ENCODE measurements at places on chromosomes 6 and 20. TPM values are rescaled to one million over a fixed set of nuclear protein-coding genes. Genes with fewer than 3 reads are reported as not detected.

TRIM15 gene
- total RNA-seq, result not detected

DNA sequence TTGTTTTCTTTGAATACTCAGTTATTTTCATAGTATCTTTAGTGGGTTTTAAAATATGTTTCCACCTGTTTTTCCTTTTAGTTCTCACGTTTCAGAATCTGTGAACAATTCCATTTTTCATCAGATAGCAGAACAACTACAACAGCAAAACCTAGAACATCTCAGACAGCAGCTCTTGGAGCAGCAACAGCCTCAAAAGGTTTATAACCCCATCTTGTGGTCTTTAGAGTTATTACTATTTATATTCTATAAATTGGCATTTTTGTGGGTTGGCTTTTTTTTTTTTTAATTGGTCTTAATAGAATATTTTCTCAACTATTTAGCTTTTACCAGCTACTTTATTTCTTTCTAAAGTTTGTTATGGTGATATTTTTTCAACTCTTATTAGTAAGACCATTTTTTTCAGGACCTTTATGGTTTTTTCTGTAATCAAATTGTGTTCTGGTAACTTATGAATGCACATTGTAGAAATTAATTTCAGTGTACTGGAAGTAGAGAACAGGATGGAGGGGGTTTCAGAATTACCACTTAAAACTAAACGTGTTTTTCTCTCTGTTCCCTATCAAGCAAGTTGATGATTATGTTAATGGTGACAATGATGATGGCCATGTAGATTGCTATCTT is 72.2 kb downstream of the SCAF8 start:
- no peaks in the 10 kb centered on the region for H3K4me1 ChIP-seq
- H3K27ac ChIP-seq, result no peak overlapping the region
- DNase-seq, result no peak
- peaks cover 72% of the 10 kb centered on the region for H3K36me3 ChIP-seq
- no peak overlapping the region for H3K4me3 ChIP-seq
- no peaks in the 10 kb centered on the region for H3K27me3 ChIP-seq

GRCh38 chr6:137167702-137168377 is 5.6 kb downstream of the IL22RA2 start:
- H3K4me1 ChIP-seq, result peaks cover 21% of the 10 kb centered on the region
- H3K27me3 ChIP-seq, result no peaks in the 10 kb centered on the region
- no peak for DNase-seq
- no peak overlapping the region for H3K4me3 ChIP-seq

DNA sequence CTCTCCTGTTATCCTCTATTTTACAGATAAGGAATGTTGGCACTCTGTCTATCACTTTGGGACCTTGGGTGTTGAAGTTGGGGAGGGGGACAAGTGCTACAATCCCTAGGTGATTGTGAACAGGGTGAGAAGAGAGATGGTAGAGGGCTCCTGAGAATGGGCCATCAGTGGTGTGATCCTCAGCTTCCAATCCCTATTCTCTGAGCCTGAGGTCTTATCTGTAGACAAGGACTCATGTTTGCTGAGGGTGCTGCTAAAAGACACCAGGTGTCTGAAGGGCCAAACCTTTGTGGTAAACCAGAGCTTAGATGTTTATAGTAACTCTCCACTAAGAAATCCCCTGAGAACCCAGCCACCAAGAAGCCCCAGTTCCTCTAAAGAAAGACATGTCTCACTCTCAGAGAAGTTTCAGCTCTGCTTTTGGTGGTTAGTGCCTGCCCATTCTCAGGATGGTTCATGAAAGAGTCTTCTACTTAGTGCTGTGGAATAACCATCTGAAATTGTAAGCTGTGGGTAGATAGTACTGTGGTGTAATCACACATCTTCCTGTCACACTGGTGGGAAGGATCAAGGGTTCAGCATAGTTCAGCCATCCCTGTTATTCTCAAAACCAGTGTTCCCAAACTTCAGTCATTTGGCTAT is 58.2 kb upstream of the IL20RA start:
- H3K27ac ChIP-seq, result no peak overlapping the region
- H3K36me3 ChIP-seq, result no peaks in the 10 kb centered on the region
- H3K4me3 ChIP-seq, result no peak overlapping the region
- H3K27me3 ChIP-seq, result no peaks in the 10 kb centered on the region

DNA sequence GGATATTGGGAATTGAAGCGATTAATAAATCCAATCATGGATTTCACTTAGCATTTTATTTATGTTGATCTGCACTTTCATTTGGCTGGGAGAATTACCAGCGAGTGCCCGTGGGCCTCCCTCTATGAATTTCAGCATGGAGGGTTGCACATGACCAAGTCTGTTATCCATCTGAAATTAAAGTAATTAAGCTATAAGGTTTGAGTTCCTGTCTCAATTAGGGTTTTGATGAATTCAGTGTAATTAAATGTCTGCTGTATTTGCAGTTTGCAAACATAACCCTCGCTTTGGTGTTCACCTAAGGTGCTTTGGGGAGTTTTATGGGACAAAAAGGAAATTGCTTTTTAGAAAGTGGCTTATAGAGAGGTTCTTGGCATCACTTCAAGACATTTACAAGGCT is 169.8 kb upstream of the RIN2 start:
- no peak for DNase-seq
- peaks cover 2% of the 10 kb centered on the region for H3K27me3 ChIP-seq
- H3K4me1 ChIP-seq, result no peaks in the 10 kb centered on the region
- H3K4me3 ChIP-seq, result no peak overlapping the region
- H3K36me3 ChIP-seq, result no peaks in the 10 kb centered on the region

DNA sequence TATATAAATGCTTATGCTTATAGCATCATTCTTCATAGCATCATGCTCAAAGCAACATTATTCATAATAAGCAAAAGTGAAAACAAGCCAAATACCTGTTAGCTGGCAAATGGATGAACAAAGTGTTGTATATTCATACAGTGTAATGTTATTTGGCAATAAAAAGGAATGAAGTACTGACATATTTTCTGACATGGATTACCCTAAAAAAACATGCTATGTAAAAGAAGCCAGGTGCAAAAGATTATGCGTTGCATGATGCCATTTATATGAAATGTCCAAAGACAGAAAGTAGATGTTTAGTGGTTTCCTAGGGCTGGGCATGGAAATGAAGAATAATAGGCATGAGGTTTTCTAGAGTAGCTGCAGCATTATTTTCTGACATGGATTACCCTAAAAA is 77.1 kb downstream of the GFRA4 start:
- DNase-seq, result no peak
- no peaks in the 10 kb centered on the region for H3K4me1 ChIP-seq
- H3K27ac ChIP-seq, result no peak overlapping the region
- H3K36me3 ChIP-seq, result peaks cover 27% of the 10 kb centered on the region

Measured in CD4-positive, alpha-beta T cell (primary cell).